Brain pericyte (primary cell): ENCODE measurements at places on chromosomes 3 and 15.

DNA sequence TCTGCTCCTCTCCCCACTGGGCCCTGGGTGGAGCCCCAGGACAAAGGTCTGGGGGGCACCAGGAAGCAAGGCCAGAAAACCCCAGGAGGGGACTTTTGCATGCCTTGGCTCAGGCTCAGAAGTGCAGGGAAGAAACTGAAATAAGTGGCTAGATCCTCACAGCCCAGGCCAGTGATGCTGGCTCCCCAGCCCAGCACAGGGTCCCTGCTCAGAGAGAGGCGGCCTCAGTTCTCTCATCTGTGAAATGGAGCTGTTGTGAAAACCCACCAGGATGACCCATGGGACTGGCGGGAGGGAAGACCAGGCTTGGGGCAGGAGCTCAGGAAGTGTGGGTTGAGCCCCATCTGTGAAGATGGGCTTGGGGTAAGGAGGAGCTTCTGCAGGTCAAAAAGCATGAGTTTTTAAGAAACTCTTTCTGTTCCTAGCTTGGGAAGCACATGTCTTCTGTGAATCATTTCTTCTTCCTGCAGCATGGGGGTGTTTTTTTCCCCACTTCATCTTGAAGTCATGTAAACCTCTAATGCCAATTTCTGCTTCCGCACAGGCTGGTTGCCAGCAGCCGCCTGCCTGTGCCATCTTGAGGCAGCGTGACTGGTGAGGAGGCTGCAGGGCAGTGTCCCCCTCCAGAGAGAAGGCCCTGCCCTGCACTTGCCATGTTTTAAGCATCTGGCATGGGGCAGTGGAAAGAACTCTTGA, 118.6 kb downstream of the SMAD6 start:
- no peak for DNase-seq

GRCh38 chr3:23136054-23136453, 67.1 kb upstream of the UBE2E2 start:
- DNase-seq = no peak

DNA sequence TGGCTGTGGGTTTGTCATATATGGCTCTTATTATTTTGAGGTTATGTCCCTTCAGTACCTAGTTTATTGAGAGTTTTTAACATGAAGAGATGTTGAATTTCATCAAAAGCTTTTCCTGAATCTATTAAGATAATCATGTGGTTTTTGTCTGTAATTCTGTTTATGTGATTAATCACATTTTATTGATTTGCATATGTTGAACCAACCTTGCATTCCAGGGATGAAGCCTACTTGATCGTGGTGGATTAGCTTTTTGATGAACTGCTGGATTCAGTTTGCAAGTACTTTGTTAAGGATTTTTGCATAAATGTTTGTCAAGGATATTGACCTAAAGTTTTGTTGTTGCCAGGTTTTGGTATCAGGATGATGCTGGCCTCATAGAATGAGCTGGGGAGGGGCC, 33.1 kb upstream of the IQCF2 start:
- no peak for DNase-seq

DNA sequence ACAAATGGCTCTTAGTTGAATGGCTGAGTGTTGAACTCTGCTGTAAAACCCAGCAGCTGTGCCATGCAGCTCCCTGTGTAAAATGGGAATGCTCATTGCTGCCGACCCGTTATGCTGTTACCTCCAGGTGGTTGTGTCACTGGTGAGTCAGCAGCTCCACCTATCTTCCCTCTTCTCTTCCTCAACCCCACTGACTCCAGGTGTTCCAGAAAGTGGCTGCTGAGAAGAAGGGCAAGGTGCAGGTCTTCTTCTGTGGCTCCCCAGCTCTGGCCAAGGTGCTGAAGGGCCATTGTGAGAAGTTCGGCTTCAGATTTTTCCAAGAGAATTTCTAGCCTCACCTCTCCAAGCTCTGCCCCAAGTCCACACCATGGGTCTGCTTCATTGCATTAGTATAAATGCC, 41.9 kb downstream of the NOX5 start:
- no peak for DNase-seq

GRCh38 chr3:129688271-129688895, 81.9 kb upstream of the PLXND1 start:
- peak; percentile 21 for DNase-seq

DNA sequence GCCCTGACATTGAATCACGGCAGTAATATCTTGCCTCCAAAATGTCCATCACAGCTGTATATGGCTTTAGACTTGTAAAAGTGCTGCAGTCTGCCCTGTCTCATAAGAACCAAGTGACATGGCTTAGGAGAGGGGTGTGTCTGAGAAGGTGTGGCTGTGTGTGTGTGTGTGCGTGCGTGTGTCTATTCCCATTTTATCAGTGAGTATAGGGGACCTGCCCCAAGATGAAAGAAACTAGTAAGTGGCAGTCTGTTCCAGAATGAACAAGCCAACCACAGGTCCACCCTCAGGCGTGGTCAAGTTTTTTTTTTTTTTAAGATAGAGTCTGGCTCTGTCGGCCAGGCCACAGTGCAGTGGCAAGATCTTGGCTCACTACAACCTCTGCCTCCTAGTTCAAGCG, 5.6 kb upstream of the RHOV start:
- no peak for DNase-seq

DNA sequence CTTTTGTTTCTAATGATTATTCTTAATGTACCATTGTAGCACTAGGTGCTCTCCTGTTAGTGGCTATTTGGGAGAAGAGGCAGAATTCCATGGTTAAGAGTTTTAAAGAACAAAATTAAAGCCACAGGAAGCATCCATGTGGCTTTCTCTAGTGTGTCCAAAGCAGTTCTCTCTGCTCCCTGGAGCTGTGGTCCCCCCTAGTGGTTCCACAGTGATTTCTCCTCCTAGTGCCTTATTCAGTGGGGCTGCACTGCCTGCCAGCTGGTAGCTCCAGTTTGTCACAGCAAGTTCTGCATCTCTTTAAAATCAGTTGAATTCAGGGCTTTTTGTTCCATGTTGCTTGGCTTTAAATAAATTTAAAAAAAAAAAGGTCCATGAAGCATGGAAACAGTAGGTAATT, 39.6 kb upstream of the FAM98B start:
- DNase-seq = peak; percentile 27

DNA sequence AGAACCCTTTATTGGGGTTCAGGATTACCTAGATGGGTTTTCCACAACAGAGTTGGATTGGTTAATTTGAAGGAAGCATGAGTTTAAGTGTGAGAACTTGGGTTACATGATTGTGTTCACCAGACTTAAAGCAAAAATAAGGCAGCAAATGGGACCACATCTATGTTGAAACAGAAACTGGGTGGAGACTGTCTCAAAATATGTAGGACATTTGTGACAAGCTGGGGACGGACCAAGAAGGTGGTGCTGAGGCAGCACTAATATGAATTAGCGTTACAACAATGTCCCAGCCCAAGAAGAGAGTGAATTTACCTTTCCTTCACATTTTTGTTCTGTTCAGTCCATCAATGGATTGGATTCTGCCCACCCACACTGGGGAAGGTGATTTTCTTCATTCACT, 866 bp upstream of the AADACL2 start:
- DNase-seq = no peak

- DNase-seq = no peak
Observed at GRCh38 chr3:44444896-44445691, 32.4 kb downstream of the ZNF445 start.

- no peak for DNase-seq
Observed at GRCh38 chr3:14282001-14282705, 103.5 kb downstream of the LSM3 start.

DNA sequence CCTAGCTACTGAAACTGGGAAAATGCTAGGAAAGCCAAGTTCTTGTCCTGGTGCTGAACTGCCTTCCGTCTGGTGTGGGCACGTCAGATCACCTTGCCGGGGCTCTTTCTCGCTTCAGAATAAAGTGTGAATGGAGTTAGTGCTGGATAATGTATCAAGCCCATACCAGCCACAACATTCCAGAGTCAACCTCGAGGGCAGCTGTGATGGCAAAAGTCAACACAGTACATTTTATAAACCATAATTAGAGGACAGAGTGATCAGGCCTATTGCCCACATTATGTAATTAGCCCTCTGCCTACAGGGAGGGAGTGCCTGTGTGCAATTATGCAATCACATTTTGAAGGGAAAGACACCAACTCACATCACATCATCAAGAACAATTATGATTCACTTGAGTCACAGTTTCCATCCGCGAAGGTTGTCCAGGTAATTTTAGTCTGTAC, 165.2 kb downstream of the RORA start:
- no peak for DNase-seq

GRCh38 chr3:21785765-21786437, 34.9 kb upstream of the ZNF385D start:
- no peak for DNase-seq

DNA sequence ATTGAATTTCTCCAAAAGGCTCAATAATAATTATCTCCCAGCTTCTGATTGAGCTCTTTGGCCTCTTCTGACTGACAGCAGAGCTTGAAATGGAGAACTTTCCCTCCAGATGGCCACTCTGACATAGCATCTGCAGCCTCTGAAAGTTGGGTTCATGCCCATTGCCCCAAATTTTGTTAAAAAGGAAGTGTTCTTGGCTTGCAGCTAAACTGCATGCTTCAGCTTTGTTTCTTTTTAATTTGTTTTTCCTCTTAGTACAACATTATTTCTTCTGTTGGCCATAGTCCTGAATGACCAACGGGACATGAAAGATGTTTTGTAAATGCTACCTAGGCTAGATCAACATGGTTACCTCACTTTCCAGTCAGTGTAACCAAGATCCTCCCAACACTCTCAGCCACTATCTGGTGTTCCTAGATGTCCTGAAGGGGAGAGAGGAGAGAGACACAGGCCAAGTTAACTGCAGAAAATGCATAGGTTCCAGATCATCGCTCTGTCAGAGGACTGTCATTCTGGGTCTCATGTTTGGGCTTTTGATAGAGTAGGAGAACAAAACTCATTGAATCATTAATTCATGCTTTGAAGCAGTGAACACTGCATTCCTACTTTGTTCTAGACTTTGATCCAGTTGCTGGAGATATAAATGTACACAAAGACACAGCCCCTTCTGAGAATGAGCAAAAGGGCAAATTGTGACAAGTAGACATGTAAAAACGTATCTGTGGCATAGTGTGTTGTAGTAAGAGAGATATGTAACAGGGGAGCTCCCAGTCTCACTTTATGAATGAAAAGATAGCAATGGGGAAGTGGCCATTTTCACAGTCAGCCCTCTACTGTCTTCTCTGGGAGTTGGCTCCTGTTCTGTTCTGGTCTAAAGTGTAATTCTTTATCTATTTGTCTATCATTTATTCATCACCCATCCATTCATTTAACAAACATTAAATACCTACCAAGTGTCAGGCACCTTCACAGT, 156.2 kb downstream of the ZNF621 start:
- DNase-seq = no peak

GRCh38 chr3:34024447-34025240, 226.2 kb downstream of the PDCD6IP start:
- DNase-seq = no peak

DNA sequence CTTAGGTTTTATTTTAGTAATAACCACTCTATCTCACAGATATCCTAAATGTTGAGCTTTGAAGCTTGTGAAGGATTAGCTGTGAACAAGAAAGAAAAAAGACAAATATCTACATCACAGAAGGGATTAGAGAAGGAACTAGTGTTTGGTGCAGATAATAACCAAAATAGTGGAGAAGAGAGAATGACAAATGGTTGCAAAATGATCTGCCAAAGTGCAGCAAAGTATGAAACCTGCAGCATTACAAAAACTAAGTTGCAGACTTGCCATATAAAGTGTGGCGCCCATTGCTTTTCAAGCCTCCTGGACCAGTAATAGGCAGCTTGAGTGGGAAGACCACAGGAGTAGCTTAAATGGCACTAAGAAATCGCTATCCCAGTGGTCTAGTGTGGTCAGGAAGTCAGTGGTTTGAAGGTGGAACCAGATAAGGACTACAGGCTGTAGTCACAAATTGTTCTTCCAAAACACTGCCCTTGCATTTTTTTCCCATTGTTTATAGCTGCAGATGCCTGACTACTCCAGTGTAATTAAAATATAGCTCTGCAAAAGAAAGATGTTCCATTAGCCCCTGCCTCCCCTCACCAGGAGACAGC, 20.7 kb downstream of the TPM1 start:
- no peak for DNase-seq

DNA sequence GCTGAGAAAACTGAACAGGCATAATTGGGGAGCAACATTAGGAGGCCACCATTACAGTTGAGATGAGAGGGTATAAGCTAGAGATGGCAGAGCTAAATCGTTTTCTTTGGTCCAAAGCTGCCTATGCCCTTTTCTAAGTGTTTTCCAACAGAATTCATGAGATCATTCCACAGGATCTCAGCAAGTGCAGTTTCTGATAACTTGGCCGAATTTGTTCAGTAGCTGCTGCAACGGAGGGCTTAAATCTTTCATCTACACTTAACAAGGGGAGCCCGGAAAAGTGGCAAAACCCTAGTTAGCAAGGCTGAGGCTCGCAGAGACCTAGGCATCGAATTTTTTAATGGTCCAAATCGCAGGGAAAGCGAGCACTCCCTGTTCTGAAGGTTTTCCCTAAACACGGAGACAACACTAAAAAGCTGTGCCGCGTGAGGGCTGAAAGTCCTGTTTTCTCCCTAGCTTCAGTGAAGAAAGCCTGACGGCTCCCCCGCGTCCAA, 531 bp upstream of the BLOC1S6 start:
- no peak for DNase-seq

- DNase-seq = no peak
Observed at GRCh38 chr3:173932624-173933023, 535.1 kb downstream of the NLGN1 start.

DNA sequence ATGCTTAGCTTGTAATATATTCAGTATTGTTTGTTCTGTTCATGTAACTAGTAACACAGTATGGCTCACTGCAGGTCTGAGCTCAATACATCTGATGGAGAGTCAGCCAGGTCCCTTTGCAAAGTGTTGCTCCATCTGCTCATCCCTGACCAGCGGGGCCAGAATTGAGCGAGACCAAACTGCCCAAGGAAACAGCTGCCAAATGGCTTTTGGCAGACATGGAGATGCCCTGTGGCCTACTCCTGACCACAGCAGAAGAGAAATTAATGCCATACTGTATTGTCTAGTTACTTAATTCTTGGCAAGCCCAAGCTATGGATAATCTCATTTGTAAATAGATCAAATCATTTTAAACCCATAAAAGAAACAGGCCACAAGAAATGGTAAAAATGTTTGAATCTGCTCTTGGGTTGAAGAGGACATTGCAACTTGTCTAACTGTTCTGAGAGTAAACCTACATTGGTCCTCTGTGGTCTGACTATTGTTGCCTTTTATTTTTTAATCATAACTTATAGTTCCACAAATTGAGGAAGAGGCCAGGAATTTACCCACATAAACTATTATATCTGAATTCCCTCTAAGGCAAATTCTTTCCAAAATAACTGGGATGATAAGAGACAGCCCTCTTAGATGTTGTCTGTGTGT, 209.5 kb downstream of the EBLN2 start:
- no peak for DNase-seq

DNA sequence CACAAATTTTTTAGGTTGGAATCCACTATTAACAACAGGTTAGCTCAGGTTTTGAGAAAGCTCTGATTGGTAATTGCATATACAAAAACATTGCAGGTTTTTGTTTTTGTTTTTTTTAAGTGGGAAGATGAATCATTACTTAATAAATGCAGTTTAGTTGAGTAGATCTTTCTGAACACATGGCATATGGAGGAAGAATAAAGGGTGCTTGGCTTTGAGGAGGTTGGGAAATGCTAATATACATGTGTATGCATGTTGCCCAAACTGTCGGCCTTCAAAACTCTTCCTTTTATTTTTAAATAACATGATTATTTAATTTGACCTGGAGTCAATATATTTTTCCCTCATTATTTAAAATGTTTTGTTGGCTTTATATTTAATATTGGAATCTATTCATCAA, 32.8 kb downstream of the ZBTB38 start:
- DNase-seq = no peak

- no peak for DNase-seq
Observed at GRCh38 chr3:122414391-122414790, 1.5 kb downstream of the WDR5B start.

GRCh38 chr15:37359101-37359892, 258.9 kb upstream of the MEIS2 start:
- DNase-seq = no peak
